ENCODE measurements at places on chromosomes 16 and 17. TPM values are rescaled to one million over a fixed set of nuclear protein-coding genes. Genes with fewer than 3 reads are reported as not detected.

Gene TBC1D3D
- total RNA-seq: not detected

Gene TP53TG3B
- not detected for total RNA-seq

Gene CEP95
- 18.4 TPM for total RNA-seq

Gene AATK
- 1.3 TPM for total RNA-seq

Gene PCGF2
- 1.4 TPM for total RNA-seq

Gene KAT2A
- 15.0 TPM for total RNA-seq

Gene SEPTIN1
- not detected for total RNA-seq

Gene GRIN2A
- total RNA-seq: 0.13 TPM

Gene RDM1
- total RNA-seq: not detected

Gene SPECC1
- 10.4 TPM for total RNA-seq

Gene SMCR8
- total RNA-seq: 15.1 TPM

Gene BAIAP3
- 1.2 TPM for total RNA-seq

Gene TANC2
- 1.9 TPM for total RNA-seq

Gene ALOX12
- total RNA-seq: not detected

Gene ZNF423
- total RNA-seq: 8.4 TPM

Gene OR4D1
- not detected for total RNA-seq

Gene GSG1L
- not detected for total RNA-seq

Gene CD300LB
- total RNA-seq: 0.16 TPM

Gene TP53
- 17.0 TPM for total RNA-seq

Gene TMC5
- total RNA-seq: not detected
